ENCODE measurements at places on chromosomes 7 and 10.
A peak's percentile ranks its signal among the peaks of the same experiment; 100 is the strongest.

GRCh38 chr7:73613954-73614735 is 10.2 kb downstream of the MLXIPL start:
- DNase-seq = no peak

DNA sequence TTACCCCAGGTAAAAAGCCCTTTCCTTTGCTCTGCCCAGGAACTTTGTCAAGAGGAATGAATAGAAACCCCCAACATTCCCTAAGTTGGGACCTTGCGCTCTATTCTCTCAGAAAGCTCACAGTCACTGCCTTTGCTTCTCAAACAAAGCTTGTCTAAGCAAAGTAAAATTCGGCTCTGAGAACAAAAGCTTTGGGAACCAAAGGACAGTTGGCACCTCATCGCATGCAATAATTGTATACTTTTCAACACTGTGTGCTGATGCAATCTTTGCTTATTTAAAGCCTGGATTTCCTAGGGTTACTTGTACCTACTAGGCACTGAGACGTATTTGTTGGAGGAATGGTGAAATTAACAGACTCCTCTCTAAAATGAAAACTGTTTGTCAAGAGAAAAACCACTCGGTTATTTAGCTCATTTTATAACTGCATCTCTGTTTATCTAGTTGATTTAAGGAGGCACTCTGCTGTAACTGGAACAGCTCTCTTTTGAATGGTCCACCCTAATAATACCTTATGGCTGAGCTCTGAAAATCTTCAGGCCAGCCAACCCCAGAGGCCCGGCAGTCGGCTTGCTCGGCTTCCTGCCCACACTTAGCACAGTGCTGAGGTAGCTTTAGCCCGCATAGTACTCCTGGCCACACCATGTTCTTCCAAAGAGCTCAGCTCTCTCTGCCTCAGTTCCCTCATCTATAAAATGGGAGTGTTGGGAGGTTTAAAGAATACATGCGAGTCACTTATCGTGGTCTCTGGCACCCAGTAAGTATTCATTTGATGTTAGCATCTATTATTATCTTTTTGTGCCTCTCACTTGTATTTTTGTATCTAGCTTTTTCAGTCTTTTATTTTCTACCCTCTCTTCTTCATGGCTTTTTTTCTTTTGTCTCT is 80.2 kb upstream of the PRR15 start:
- DNase-seq = no peak

- DNase-seq = no peak
These were observed 43.4 kb downstream of the FOXL3 start for GRCh38 chr7:333393-333764.

DNA sequence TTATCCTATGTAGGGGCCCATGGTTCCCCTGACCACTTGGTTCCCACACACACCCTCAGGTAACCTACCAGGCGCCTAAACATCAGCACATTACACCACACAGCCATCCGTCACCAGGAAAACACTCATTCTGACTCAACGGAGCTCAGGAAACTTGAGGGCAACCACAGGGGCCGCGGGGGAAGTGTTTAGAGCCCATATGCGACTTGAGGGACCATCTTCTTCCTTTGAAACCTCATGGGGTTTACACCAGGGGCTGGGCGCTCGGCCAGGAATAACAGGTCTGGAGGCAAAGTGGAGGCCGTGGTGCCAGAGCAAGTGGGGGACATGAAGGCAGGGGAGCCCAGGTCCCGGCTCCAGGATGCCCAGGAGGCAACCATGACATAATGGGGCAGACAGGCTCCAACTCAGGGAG is 1.5 kb downstream of the STX1A start:
- DNase-seq = peak; percentile 75

GRCh38 chr7:90424720-90425119 is 21.5 kb downstream of the CLDN12 start:
- DNase-seq = no peak

DNA sequence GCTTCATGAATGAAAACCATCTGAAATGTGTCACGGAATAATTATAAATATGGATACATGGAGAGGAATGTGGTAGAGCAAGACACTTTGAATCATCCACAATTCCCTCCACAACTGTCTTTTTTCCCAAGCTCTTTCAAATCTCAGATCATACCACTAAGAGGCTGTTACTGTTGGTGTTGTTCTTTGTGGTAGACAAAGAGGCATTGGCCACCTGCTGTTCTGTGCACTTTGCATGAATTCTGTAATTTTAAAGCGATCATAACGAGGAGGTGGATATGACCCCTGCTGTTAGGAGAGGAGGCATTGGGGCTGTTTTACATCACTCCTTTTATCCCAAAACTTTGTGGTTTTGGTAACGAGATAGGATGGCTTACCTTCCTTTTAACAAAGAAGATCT is 141.2 kb upstream of the KLF6 start:
- no peak for DNase-seq

GRCh38 chr10:75525067-75525466 is 93.6 kb downstream of the LRMDA start:
- DNase-seq = no peak

DNA sequence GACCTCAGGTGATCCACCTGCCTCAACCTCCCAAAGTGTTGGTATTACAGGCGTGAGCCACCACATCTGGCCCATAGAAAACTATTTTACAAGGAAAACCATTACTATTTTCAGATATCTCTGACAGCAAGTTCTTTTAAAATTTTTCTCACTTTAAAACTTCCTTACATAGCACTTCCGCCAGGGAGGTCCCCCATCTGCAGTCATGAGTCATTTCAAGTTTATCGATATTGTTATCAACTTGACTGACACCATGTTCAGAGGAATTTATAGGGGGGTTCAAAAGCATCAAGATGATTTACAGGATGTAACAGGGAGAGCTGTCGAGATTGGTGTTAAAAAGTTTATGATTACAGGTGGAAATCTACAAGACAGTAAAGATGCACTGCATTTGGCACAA is 88.8 kb downstream of the NRBF2 start:
- no peak for DNase-seq

DNA sequence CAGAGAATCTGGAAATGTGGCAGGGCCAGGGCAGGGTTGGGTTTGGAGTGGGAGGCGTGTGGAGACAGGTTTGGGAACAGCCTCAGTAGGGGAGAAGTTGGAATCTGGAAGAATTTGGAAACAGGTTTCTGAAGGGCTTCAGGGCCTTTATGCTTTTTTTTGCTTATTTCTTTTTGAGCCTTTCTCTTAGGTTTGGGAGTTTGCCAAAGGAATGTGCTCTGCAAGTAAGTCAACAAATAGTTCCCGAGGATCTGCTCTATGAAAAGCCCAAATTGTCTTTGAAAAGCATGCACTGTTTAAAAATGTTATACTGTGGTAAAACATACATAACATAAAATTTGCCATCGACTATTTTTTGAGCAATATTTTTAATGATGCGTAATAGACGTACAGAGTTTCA is 86.7 kb upstream of the ADRB1 start:
- DNase-seq = no peak

- DNase-seq = no peak
These were observed 202.7 kb downstream of the DNAJB6 start for GRCh38 chr7:157539521-157539920.

GRCh38 chr10:104892879-104893617 is 252.0 kb downstream of the SORCS3 start:
- no peak for DNase-seq

DNA sequence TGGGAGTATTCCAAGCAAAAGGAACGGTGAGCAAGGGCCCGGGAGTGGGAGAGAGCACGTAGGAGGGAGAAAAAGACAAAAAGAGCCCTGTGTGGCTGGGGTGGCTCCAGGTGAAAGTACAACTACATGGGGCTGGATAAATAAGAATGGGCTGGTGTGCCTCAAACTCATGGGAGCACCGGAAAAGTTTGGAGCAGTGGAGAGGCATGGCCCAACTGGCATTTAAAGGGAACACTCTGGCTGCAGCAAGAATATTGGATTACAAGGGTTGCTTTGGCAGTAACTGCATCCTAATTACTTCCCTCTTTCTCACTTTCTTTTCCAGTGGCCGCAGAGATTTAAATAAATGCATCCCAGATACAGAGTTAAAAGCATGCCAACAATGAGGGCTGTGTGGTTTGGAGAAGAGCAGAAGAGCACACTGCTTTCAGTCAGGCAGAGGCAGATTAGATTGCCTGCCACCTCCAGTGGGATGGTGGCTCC is 39.1 kb upstream of the HERPUD2 start:
- no peak for DNase-seq

DNA sequence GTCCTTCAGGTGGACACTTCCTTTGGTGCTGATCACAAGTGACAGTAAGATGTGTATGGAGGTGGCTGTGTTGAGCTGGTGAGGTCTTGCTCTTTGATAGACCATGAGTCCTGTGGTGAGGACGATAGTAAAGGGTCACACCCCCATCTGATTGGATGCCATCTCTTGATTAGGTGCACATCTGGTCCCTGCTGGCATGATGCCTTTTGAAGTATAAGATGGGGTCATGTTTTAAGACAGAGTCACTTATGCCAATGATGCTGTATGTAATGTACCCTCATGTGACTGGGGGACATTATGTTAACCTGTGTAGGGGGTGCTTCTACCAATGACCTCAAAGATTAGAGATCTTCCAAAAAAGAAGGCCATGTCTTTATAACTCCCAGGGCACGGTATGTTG is 644.6 kb downstream of the ACTR3B start:
- DNase-seq = no peak

GRCh38 chr7:5677538-5678294 is 103.7 kb downstream of the RNF216 start:
- DNase-seq = peak; percentile 51
